ENCODE measurements at places on chromosomes 5 and 9.

- peak; percentile 66 for DNase-seq
These were observed 698 bp upstream of the SEC24A start for GRCh38 chr5:134647750-134648424.

DNA sequence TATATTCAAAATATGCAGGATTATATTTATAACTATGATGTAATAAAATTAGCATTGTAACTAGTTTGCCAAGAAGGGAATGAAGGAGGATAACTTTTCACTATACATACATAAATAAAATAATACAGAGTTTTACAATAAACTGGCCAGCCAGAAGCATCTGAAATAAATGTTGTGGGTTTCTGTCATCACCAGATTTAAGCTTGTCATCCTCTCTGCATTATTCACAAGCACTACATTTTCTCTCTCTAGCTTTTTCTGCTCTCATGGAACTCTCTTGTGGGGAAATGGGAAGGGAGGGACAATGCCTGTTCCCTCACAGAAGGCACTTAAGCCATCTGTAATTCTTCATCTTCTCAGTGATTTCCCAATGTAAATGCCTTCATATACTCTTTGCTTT lies 626.8 kb downstream of the SEMA5A start:
- DNase-seq: no peak

- no peak for DNase-seq
These were observed 123.8 kb downstream of the TMEM174 start for GRCh38 chr5:73296772-73297171.

DNA sequence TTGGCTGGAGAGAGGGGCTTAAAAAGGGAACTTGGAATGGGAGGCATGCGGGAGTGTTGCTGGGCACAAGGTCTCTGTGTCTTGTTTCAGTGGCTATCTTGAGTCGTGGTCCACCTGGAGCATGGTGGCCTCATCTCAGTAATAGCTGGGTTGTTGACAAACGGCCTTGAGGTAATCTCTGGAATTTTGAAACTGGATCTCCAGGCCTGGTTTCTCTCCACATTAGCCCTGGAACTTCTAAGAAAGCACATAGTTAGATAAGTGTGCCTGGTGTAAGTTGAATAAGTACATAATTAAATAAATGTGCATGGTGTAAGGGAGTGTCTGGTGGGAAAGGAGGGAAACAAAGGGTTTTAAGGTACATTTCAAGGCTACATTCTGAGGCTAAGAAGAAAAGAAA lies 62.2 kb downstream of the INIP start:
- DNase-seq: no peak

- no peak for DNase-seq
These were observed 22.6 kb upstream of the TDRD7 start for GRCh38 chr9:97389249-97389648.

- DNase-seq: no peak
These were observed 79.9 kb upstream of the CPEB4 start for GRCh38 chr5:173808079-173808808.

DNA sequence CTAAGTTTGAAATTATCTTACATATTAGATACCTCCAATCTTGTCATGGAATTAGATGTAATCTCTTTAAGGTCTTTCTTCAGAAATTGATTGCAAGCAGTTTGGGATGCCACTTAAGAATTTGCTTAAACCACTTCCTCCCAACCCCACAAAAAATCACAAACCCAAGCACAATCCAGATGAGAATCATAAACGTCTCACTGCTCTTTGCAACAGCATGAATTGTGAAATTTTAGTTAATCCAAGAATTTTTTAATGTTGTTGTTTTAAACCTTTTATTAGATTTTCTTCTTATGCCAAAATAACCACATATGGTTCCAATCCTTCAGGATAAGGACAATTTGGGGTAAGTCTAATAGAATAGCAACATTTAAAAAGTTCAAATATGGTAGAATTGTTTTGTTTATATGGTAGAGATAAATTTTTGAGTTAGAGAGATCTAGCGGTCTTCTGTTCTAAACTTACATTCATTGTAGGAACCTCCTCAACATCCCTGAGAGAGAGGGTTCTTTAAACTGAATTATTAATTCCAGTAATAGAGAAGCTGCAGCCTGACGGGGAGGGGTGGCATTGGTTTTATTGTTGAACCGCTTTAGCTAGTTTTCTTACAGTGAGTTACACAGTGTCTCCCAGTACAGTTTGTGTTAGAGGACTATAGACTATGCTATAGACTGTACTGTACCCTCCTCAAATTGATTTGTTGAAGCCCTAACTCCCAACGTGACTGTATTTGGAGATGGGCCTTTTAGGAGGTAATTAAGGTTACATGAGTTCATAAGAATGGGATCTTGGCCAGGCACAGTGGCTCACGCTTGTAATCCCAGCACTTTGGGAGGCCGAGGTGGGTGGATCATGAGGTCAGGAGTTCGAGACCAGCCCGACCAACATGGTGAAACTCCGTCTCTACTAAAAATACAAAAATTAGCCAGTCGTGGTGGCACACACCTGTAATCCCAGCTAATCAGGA lies 24.8 kb upstream of the IL6ST start:
- DNase-seq: no peak

DNA sequence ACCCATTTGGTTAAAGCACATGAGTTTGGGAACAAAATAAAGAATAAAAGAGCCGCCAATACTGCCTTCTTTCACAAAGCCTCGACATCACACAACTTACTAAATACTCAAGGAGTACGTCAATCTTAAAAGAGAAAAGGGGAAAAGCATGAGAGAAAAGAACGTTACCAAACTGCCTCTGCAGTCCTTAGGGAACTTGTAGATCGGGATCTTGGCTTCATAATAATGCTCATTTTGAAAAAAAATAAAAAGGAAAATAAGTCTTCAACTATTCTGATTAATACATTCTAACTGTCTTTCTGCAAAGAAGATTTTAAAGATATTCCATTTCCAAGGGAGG lies 618.4 kb downstream of the PDE4D start:
- no peak for DNase-seq

DNA sequence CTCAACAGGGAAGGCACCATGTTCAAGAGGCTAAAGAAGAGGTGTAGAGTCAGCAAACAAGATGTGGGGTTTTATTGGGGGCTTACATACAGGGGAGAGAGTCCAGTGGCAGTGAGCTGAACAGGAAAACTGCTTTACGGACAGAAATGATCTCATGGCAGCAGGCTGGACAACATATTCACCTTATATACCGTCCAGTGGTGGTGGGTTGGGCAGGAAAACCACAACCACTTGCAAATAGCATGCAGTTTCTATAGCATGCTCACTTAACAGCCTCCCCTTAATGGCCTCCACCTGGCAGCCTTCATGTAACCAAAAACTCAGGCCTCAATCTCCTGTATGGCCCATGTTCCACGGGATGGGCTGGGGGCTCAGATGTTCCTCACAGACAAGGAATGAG lies 5.4 kb downstream of the TNFSF8 start:
- DNase-seq: no peak

- DNase-seq: no peak
These were observed 179.6 kb downstream of the GNAQ start for GRCh38 chr9:77851882-77852595.

GRCh38 chr5:134465816-134466240 lies 54.1 kb upstream of the CDKN2AIPNL start:
- DNase-seq: peak; percentile 53

DNA sequence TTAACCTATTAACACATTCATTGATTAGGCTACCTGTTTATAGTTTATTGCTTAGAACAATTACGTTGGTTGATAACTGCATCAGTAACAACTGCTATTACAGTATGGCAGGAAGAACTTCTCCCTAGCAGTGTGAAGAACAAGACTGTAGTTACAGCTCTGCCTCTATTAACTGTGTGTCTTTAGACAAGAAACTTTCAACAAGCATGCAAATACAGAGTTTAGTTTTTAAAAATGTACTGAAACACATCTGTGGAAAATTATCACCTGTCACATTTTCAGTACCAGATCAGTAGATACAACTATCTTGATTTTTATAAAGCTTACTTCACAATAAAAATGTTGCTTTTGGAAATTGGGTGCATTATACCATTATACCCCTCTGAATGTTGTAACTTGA lies 22.2 kb downstream of the ELL2 start:
- no peak for DNase-seq

- no peak for DNase-seq
These were observed 110.9 kb downstream of the MACIR start for GRCh38 chr5:103369125-103370120.

GRCh38 chr9:13862654-13863053 lies 451.3 kb downstream of the NFIB start:
- DNase-seq: no peak
